ENCODE measurements at places on chromosomes 2 and 18.

DNA sequence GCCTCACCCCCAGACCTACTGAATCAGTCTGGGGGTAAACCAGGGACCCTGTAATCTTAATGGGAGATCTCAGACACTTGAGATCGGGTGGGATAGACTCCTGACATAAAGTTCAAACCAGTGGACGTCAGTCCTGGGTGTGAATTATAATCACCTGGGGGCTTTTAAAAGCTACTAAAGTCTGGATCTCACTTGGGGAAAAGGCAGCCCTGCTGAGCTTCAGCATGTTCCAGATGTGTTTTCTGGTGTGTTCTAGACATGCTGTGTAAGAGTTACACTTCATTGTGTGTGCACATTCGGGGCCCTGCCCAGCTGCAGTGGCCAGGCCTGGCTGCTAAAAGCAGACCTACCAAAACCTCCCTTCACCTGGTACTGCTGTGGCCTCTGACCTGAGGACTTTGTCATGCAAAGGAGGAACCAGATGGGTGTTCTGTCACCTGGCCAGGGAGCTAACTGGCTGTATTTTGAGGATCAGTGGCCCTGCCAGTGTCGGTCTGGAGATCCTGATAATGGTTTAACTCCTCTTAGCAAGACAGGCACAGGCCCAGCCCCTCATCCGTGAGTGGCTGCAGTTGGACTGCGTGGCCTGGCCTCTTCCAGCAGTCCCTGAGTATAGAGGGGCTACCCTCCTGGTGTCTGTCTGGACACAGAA lies 10.6 kb downstream of the RRM2 start:
- DNase-seq, result no peak

- no peak for DNase-seq
Observed at GRCh38 chr2:78980152-78980465, 45.4 kb upstream of the REG3G start.

DNA sequence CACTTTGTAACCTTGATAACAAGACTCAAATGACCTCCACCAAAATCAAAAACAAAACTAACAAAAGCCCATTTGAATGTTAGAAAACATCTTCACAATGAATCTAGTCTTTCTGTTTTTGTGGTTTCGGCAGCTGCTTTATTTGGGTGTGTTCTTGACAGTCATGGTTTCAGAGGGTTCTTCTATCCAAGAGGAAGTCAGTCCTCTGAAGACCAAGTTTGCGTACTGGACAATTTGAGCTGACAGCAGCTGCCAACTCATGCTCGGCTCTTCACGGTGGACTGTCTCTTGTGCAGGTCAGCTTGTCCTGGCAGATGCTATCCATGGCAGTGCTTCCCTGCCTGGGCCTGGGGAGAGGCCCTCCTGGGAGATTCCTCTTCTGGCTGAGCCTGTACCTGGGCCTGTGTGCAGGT lies 91.0 kb downstream of the TMEM17 start:
- DNase-seq, result peak; percentile 78

DNA sequence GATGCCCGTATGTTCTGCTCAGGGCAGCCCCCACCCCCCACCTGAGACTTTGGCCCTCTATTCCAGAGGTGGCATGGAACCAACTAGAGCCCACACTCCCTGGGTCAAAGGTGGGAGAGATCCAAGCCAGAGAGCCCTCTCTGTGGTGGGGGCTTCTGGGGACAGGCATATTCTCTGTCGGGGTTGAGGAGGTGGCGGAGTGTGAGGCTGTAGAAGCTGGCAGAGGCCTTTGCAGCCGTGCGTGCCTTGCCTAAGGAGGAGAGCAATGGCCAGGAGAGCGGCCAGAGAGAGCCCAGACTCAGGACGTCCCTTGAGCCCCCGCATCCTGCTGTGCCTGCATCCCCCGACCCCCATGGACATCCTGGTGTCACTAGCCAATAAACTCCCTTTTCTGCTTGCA lies 79.2 kb upstream of the HPCAL1 start:
- no peak for DNase-seq

GRCh38 chr18:62939433-62939832 lies 224.1 kb downstream of the PHLPP1 start:
- no peak for DNase-seq

- DNase-seq, result no peak
Observed at GRCh38 chr2:103734911-103735310, 973.1 kb downstream of the TMEM182 start.

GRCh38 chr2:70620020-70620419 lies 66.4 kb upstream of the TGFA start:
- DNase-seq, result no peak

DNA sequence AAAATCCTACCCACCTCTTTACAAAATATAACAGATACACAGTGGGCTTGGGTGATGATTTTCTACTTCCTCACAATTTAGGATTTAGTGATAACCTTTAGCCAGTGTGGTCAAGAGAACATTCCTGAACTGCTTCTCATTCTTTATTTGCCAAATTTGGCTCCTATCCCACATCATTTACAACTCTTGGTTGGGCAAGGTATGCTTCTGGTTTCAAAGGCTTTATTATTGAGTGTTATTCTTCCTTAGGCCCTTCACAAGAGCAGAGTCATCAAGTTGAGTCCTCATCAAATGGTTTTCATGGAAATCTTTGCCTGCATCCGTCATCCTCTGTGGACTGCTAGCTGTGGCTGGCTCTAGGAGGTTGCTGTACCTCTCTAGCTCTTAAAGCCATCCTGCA lies 472.0 kb upstream of the ETAA1 start:
- no peak for DNase-seq

- DNase-seq, result no peak
Observed at GRCh38 chr18:48419277-48420022, 10.3 kb upstream of the ZBTB7C start.

DNA sequence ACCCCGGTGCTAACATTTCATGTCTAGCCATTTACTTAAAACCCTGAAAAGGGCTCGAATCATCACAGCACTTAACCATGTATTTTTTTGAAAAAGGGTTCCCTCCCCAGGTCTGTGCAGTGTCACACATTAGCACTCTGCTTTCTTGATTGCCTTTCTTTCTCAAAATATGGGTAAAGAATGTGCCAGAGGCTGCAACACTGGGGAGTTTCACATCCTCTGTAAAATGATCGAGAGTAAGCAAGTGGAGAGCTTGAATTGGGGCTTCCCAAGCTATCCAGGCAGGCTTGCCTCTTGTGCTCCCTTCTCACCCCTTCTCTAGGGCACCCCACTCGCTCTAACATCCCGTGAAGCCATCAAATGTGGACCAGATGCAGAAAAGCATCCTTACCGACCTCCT lies 177.0 kb upstream of the CCDC68 start:
- no peak for DNase-seq
